Caudate nucleus (tissue), 63 donors: ENCODE measurements at places on chromosomes 5 and 9.

GRCh38 chr5:9658706-9659105, 28.6 kb upstream of the TAS2R1 start:
- no peak for DNase-seq

DNA sequence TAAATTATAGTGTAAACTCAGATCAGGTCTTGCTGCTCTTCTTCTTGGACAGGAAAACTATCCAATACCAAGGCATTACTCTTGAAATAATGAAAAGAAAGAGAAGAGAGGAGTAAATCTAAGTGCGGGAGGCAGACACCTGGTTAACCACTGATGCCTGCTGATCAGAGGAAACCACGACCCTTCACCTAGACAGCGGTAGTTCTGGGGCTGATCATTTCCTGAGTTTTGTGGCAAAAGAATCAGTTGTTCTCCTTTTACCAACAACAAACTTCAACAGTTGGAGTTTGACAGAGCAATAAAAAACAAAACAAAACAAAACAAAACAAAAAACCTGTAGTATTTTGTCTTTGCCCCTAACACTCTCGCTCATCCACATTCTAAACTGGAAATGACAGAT, 3.0 kb downstream of the RLN1 start:
- DNase-seq = no peak

- DNase-seq = no peak
These were observed 5.8 kb downstream of the UNC5A start for GRCh38 chr5:176816043-176816745.

GRCh38 chr5:83983852-83984251, 263.2 kb upstream of the HAPLN1 start:
- no peak for DNase-seq

GRCh38 chr5:10913841-10914240, 152.8 kb upstream of the DAP start:
- no peak for DNase-seq

DNA sequence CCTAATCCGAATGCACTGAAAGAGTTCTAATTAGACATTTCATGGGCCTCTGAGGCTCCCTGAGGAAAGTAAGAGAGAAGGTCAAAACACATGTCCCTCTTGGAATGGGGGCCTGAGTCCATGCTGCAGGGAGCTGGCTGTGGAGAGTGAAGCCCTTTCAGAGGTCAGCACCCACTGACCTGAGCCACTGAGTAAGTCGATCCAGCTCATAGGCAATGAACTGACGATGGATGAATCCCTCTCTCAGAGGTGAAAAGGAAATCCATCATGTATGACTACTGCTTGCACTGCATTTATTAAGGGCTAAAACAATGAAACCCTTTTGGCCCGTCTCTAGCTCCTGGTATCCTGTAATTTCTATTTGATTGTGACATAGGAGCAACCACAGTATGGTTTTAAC, 288.9 kb upstream of the VLDLR start:
- DNase-seq = no peak

- DNase-seq = no peak
These were observed 33.7 kb upstream of the ADRB2 start for GRCh38 chr5:148792744-148793143.

DNA sequence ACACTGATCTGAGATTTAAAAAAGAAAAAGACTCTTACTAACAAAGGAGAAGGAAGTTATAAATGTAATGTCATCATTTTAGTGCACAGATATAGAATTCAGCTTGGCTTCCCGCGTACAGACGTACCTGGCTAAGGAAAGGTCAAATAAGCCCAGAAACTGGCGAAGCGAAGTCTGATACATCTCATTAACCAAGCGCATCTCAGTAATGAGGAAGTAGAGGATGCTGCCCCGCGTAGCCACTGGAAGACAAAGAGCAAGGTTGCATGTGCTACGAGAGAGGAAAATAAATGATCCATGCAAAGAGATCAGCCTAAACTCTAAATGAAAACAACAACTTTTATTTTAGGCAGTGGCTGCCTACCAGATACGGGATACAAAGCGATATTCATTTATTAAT, 208.8 kb downstream of the DNAH5 start:
- DNase-seq = no peak

- DNase-seq = no peak
These were observed 17.5 kb downstream of the LRRC70 start for GRCh38 chr5:62596096-62596495.

GRCh38 chr9:70340572-70340971, 73.9 kb downstream of the KLF9 start:
- no peak for DNase-seq

- DNase-seq = peak; percentile 20
These were observed 55.2 kb downstream of the NMUR2 start for GRCh38 chr5:152349683-152350526.

- DNase-seq = no peak
These were observed 25.1 kb downstream of the BARX1 start for GRCh38 chr9:93930070-93930469.

GRCh38 chr9:76652894-76653293, 111.3 kb upstream of the PCA3 start:
- no peak for DNase-seq

GRCh38 chr5:131209506-131210150, 38.9 kb downstream of the LYRM7 start:
- DNase-seq = no peak

DNA sequence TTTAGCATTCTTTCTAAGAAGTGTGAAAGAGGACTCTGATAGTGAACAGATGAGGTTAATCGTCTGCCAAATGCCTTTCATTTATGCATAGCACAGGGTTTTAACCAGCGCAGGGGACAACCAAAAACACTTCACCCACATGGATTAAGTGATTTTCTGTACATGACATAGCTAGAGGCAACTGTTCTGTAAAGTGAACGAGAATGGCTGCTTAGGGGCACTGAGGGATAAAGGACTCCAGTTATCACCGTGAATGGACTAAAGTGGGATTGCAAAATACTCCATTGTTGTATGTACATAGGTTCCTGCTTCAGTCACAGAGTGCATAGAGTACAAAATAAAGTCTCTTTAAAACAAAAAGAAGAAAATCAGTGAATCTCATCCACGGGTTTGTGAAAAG, 456.8 kb downstream of the DMAC1 start:
- DNase-seq = no peak

GRCh38 chr5:462051-462481, 19.1 kb downstream of the EXOC3 start:
- DNase-seq = no peak

GRCh38 chr5:6830643-6831239, 117.5 kb downstream of the TENT4A start:
- DNase-seq = no peak

DNA sequence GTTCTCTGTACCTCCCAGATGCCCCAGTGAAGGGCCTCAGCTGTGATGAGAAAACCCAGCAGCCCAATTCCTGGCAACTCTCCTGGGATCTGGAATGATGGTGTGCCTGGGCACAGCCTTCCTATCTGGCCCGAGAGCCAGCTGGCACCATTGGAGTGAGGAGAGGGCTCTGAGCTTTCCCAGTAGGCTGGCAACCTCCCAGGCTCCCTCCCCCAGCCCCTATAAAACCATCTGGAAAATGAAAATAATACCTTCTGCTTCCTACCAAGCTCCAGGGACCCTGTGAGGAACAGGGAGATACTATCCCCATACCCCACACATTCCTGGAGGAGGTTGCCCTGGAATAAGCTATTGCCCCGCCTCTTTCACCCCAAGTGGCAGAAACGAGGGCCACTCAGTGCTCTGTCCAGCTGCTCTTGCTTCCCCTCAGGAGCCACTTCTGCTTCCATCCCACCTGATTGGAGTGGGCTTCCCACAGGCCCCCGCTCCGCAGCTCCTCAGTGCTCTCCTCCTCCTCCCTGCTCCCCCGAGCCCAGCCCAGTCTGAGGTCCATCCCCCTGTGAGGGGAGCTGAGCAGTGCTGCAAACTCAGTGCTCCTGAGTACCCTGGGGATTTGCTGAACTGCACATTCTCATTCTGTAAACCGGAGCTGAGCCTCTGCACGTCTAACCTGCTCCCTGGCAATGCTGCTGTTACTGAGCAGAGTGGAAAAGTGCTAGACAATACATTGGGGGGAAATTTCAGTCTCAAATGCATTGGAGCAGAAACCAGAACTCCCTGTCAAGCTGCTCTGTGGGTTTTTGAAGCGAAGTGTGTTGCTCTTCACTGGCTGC, 74.7 kb downstream of the THBS4 start:
- DNase-seq = no peak

DNA sequence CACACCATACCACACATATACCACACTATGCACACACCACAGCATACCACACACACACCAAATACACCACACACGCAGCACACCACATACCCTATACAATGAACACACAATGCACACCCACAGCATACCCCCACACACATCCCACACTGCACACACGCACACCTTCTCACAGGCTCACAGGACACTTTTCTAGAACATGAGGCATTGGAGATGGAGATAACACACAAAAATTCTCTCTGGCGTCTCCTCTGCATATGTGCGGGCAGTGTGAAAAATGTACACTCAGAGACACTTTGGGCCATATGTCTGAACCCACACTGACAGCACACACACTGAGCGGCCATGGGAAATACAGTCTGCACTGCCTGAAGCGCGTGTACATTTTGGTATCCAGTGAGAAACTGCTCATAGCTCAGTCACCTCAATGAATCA, 278.1 kb downstream of the GADD45G start:
- DNase-seq = no peak

- DNase-seq = no peak
These were observed 8.0 kb downstream of the GCNT4 start for GRCh38 chr5:75044406-75044805.

- DNase-seq = no peak
These were observed 50.4 kb downstream of the RASGRF2 start for GRCh38 chr5:81010336-81011169.

DNA sequence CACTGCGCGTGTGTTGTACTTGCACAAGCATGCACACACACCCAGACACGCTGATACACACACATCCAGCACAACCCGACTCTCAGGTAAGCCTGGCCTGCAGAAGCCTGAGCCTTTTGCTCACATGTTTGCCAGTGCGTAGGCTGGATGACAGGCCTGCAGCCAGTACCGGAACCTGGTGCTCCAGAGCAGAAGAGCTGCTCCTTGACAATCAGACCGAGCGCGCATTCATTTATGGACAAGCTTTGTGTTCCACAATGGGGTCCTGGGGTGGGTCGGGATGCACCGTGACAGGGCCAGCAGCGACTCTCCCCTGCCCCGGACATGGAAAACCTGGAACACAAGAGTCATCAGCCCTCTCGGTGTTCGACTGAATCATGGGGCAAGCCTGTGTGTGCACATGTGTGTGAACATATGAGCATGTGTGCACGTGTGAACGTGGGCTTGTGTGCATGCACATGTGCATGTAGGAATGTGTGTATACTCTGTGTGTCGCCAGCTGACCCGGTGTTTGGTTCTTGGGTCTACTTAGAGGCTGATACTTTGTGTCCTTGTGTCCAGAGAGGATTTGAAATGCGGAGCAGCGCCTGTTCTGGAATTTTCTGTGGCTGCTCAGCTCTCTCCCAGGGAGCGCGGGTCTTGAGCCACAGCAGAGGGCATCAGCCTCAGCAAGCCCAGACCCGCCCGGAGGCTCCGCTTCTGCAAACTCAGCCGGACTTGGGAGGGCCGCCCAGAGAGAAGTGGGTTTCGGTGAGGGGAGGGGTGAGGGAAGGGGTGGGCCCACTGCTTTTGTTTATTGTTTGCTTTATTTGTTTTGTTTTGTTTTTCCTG, 32.2 kb downstream of the IRX4 start:
- no peak for DNase-seq

GRCh38 chr5:159031513-159031912, 68.2 kb downstream of the EBF1 start:
- no peak for DNase-seq

- no peak for DNase-seq
These were observed 3.2 kb downstream of the ODF2 start for GRCh38 chr9:128459011-128459410.

- no peak for DNase-seq
These were observed 54.5 kb downstream of the C9orf152 start for GRCh38 chr9:110153431-110153830.

DNA sequence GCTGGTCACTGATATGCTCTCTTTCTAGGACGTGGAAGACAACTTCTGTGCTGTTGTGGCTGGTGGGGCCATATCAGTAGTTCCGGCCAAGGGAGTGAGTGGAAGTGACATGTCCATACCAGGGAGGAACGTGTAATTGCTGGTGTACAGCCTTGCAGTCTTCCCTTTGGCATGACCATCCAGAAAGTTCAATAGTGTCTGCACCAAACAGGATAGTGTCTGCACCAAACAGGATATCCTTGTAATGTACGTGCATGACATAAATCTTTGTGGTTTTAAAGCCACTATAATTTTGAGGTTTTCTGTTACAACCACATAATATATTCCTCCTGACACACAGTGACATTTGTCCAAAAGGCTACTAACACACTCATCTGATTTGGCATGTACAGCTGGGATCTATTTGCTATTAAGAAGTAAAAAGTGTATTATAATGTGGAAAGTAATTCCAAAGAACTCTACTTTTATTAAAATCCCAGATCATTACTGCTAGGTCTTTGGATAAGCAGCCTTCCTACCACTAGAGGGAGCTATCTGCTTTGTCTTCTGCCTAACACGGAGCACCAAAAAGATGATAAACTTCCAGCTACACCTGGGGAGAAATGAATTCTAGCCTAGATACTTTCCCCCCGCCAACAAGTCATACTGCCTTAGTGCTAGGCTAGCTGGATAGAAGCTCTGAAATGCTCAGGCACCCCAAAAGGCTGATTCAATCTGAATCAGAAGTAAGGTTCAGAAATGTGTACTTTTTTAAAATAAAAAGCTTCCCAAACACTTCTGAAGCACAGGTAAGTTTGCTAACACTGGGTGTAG, 52.7 kb downstream of the RNF145 start:
- DNase-seq = no peak

- DNase-seq = no peak
These were observed 124.3 kb upstream of the ICE1 start for GRCh38 chr5:5298068-5298633.

- DNase-seq = no peak
These were observed 11.6 kb downstream of the ABL1 start for GRCh38 chr9:130846487-130847305.

DNA sequence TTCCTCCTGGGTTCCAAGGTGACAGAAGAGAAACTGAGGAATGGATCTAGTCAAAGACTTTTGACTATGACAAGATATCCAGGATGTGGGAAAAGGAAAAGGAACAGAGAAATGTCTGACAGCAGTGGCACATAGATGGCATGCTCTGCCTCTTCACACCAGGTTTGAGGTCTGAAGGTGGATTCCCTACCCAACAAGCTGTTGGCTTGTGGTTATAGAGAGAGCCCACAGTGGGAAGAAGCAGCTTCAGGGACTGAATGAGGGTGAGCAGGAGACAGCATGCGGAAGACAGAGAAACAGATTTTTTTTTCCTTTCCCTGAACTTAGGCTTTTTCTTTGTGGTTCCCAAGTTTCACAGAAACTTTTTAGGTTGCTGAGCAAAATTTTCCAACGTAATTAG, 20.6 kb downstream of the IFNW1 start:
- no peak for DNase-seq
